ENCODE measurements at places on chromosomes 6 and 20.

GRCh38 chr20:24619212-24619611, 149.8 kb downstream of the SYNDIG1 start:
- peak; percentile 71 for DNase-seq

DNA sequence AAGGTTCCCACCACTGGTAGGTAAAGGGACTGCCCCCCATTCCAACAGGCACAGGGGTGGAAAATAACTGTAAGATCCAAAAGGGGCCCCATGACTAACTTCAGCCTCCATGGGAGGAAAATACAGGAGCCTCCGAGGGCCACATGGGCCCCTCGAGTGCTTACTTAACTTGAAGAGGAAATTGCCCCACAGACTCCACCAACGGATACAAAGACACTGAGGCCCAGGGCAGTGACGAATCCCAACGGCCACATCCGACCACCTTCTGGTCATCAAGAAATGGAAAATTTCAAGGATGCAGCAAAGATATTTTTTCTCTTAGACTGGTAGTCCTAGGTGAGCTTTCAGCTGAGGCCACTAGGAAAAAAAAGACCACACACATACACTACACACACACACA, 116.0 kb upstream of the MRPS10 start:
- DNase-seq = no peak

- DNase-seq = no peak
These were observed 5.2 kb downstream of the TENT5A start for GRCh38 chr6:81747327-81747726.

- peak; percentile 93 for DNase-seq
These were observed at the start of gene PSMF1 for GRCh38 chr20:1118336-1119127. Gene PSMF1, plus strand, starts transcription at chr20:1118602. Its CDS starts 172 bp downstream, at chr20:1118774.

- DNase-seq = no peak
These were observed 64.4 kb upstream of the MAFB start for GRCh38 chr20:40753472-40753871.

DNA sequence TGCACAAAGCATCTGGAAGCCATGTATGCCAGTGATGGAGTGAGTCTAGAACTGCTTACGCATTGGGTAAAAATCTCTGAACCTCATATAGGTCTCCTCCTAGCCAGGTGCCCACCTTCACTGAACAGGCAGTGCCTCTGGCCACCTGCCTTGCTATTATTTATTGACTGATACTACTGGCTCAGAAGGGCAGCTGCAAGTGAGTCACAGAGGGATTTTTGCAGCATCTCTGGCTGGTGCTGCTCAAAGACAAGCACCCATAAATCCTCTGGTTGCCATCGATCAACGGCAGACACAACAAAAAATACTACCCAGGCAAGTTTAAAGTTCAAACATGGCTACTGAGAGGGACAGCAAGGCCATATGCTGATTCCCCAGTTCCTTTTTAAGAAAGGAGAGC, 279.4 kb downstream of the UBE3D start:
- DNase-seq = no peak

- DNase-seq = no peak
These were observed 234.1 kb downstream of the SOX4 start for GRCh38 chr6:21827425-21828202.

GRCh38 chr20:62980970-62981369, 25.8 kb downstream of the BHLHE23 start:
- no peak for DNase-seq

- DNase-seq = no peak
These were observed 41.8 kb upstream of the SAYSD1 start for GRCh38 chr6:39156801-39157200.

- no peak for DNase-seq
These were observed 31.9 kb downstream of the STK35 start for GRCh38 chr20:2133318-2134183.

DNA sequence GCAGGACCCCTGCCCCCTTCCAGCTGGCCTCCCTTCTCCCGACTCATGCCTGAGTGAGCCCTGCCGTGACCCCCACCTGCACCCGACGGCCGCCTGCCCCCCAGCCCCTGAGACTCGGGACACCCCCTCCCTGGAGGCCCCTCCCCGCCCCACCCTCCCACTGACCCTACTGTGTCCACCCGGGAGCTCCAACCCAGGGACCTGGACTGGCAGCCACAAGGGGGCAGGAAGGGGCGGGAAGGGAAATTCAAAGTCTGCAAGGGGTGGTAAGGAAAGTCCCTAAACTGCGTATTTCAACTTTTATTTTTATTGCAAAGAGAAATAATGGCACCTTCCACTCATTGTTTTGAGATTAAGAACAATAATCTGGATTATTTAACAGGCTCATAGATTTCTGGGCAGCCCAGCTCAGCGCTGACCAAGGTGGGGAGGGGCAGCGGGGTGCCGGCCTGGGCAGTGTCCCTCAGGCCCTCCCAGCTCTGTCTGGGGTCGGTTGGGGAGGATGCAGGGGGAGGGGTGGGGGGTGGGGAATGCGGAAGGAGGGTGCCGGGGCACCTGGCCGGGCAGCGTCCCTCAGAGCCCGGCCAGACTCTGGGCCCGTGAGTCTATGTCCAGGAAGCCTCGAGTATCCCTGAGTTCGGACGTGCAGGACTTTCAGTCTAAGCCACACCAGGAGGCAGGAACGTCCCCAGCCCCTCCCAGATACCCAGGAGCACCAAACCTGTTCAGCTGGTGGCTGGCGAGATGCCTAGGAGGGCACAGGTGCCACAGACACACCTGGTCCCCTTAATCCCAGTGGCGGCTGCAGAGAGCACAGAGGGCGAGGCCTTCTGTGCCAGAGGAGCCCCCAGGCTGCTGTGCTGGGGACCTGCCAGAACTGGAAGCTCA, 1.3 kb upstream of the PTK6 start:
- no peak for DNase-seq

- no peak for DNase-seq
These were observed 161.0 kb downstream of the DHX35 start for GRCh38 chr20:39123185-39123557.

DNA sequence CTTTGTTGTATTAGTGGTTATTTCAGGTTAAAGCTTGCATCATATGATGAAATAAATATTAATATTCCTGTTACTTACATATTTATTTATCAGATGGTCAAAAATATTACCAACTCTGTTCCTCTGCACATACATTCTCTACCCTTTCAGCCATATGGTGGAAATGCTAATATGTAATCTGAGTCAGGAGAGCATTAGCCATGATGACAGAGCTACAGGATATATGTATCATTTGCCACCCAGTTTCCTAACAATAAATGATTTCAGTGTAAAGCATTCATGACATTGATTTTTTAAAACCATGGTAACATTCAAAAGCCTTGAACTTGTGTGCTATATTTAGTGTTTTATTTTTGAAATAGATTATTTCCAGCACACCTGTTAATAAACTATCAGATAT, 16.6 kb downstream of the POPDC3 start:
- DNase-seq = no peak

- no peak for DNase-seq
These were observed 16.3 kb downstream of the LRRC73 start for GRCh38 chr6:43493833-43494232.

DNA sequence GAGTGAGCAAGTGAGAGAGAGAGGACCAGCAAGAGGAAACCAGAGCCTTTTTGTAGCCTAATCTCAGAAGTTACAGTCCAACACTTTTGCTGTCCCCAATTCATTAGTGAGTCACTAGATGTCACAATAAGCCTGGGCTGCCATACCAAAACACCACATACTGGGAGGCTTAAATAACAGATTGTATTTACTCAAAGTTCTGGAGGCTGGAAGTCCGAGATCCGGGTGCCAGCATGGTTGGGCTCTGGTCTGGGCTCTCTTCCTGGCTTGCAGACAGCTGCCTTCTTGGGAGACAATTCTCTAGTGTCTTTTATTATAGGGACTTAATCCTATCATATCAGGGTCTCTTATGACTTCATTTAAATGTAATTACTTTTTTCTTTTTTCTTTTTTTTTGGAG, 50.7 kb upstream of the FERMT1 start:
- no peak for DNase-seq

DNA sequence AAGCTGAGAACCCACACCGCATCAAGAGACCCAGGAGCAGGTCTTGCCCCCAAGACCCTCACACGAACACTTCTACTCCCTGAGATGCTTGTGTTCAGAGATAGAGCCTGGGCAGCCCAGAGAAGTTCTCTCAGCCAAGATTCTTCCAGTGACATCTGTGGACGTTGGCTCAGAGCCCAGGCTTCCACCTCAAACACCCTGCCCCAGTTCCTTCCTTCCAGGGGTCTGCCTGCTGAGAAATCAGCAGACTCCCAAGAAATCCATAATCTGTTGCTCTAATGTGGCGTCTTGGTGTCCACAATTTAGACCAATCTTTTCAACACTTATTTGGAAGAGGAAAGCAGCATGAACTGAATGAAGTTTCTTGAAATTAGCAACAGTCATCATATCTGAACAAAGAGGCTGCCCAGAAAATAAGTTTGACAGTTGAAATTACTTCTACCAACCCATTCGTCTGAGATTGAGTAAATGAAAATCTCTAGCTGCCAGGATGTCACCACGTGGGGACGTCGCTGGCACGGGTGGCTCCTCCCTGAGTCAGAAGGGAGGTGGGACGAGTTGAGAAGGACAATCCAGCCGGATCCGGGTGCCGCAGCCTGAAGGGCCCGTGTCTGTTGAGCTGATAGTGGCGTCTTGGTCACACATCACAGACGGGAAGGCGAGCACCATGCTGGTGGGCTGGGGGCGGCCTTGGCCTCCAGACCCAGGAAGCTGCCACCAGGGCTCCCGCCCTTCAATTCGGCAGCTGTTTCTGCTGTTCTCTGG, 400.9 kb downstream of the TAF4 start:
- no peak for DNase-seq

DNA sequence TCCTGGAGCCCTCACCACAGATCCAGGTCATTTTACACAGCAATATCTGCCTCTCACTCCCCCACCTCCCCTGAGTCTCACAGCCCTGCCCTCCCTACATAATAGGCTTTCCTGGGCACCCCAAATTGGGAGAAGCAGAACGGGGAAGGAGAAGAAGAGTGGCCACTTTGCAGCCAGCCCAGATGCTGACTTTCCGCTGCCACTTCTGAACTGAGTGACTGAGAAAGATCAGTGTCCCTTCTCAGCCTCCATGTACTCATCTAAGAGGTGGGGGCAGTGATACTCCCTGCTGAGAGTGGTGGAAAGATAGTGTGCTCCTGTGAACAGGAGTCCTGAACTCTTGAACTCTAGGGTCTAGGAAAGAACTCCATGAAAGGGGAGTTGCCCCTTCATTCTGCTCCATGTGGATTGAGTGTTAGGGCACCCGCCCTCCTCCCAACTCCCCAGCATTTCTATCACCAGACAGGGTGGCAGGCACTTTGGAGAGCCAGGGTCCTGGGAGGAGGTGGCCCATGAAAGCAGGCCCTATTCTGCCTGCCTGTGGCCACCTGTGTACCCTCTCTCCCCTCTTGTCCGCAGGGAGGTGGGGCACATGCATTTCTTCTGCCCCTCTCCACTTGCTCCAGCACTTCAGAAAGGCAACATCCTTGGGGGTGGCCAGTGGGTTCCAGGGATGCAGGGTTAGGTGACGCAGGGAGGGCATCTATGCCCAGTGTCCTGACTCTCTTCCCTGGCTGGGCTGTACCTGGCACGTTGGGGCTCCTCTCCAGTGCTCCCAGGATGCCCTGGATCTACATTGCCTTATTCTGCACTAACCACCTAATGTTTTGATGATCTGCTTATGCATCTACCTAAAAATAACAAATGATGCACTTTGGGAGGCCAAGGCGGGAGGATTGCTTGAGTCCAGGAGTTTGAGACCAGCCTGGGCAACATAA, 38.3 kb upstream of the MRPS18A start:
- DNase-seq = no peak

DNA sequence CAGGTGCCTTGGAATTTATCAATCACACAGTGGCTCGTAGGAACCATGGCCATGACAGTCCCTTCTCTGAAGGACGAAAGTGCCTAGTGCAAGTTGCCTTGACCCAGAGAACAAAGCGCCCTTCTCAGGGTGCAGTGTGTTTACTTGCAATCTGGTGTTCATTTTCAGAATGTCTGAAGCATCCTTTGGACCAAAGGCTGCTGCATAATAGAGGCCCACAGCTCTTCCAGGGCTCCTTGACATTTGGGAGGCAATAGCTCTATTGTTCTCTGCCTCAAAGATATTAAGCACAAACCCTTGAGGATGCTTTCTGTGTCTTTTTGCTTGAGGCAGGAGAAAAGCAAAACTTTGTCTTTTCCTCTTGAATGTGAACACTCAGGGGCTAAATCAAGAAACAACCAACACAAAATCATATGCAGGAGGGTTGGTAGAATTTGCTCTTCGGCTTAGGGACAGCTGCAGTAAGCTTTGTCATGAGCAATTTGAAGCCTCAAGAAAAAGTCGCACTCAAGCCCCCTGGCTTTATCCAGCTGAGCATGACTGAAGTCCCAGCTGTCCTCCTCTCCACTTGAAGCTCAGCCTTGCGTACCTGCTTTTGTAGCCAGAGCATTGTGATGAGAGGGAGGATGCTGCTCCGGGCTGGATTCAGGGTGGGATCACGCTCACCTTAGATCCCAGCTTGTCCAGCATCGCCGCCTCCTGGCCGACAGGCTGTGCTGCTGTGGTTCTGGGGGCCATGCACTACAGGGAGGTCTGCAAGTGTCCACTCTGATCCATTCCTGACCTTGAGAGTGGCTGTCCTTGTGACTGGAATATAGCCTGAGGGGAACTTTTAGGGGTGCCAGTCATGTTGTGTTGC, 495.4 kb downstream of the CDH26 start:
- no peak for DNase-seq

GRCh38 chr20:16947479-16947878, 199.3 kb downstream of the OTOR start:
- no peak for DNase-seq

- DNase-seq = peak; percentile 50
These were observed 37.5 kb upstream of the MRPS18A start for GRCh38 chr6:43724914-43725642.

- no peak for DNase-seq
These were observed 58.7 kb downstream of the PDSS2 start for GRCh38 chr6:107400616-107401147.

- DNase-seq = no peak
These were observed 31.0 kb downstream of the TIAM2 start for GRCh38 chr6:155026022-155026705.

- DNase-seq = no peak
These were observed 479.2 kb downstream of the QKI start for GRCh38 chr6:163893609-163894189.

GRCh38 chr6:356828-357251, 34.7 kb upstream of the IRF4 start:
- DNase-seq = peak; percentile 75

GRCh38 chr20:43799150-43799711, 72.4 kb upstream of the GTSF1L start:
- no peak for DNase-seq

DNA sequence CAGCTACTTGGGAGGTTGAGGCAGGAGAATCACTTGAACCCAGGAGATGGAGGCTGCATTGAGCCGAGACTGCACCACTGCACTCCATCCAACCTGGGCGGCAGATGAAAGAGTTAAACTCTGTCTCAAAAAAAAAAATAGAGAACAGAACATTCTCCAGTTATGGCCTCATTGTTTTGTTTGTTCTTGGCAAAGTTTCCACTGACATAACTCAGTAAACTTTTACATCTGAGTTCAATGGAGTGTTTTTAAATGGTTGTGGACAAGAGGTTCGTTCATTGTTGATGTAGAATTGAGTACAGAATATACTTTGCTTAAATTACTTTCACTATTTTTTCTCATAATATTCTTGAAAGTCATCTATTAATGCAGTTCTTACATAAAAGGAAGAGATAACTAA, 42.2 kb upstream of the IFNGR1 start:
- DNase-seq = no peak

GRCh38 chr20:51687108-51687507, 81.1 kb downstream of the ATP9A start:
- DNase-seq = no peak

GRCh38 chr20:49928411-49929141, 7.6 kb upstream of the RNF114 start:
- peak; percentile 72 for DNase-seq

Measured in germinal center (tissue), 1 donor.